ENCODE measurements at places on chromosomes 3 and 15. TPM values are rescaled to one million over a fixed set of nuclear protein-coding genes. Genes with fewer than 3 reads are reported as not detected.

Gene CYP1A1
- polyA plus RNA-seq = 13.2 TPM

Gene GNAT1
- polyA plus RNA-seq = not detected

Gene ZNF662
- polyA plus RNA-seq = 0.54 TPM

Gene XIRP1
- polyA plus RNA-seq = 1.6 TPM

Gene GP9
- not detected for polyA plus RNA-seq

Gene TPRG1
- 1.00 TPM for polyA plus RNA-seq

Gene TAGLN3
- polyA plus RNA-seq = not detected

Gene GRK7
- polyA plus RNA-seq = not detected

Gene TF
- 5.6 TPM for polyA plus RNA-seq

Gene ABHD17C
- 37.3 TPM for polyA plus RNA-seq

Gene LCTL
- not detected for polyA plus RNA-seq

Gene KNG1
- not detected for polyA plus RNA-seq

Gene ITIH1
- polyA plus RNA-seq = not detected

Gene OIP5
- 16.2 TPM for polyA plus RNA-seq

Gene DOCK3
- polyA plus RNA-seq = 0.13 TPM

Gene TGM4
- polyA plus RNA-seq = 0.04 TPM

Gene PAQR5
- polyA plus RNA-seq = 1.1 TPM

Gene PRTG
- polyA plus RNA-seq = not detected

Gene ZMYND10
- 2.5 TPM for polyA plus RNA-seq

Gene ADPGK
- polyA plus RNA-seq = 18.1 TPM

Gene FEZF2
- polyA plus RNA-seq = not detected

Gene RHOV
- 1.9 TPM for polyA plus RNA-seq

Gene SLC24A1
- 2.5 TPM for polyA plus RNA-seq

Gene AQP9
- 2.2 TPM for polyA plus RNA-seq

Gene MUC4
- polyA plus RNA-seq = under 0.01 TPM

Gene SUCNR1
- polyA plus RNA-seq = 0.89 TPM

Measured in small intestine (tissue), 16 donors.